ENCODE measurements at places on chromosomes 5 and 9.

DNA sequence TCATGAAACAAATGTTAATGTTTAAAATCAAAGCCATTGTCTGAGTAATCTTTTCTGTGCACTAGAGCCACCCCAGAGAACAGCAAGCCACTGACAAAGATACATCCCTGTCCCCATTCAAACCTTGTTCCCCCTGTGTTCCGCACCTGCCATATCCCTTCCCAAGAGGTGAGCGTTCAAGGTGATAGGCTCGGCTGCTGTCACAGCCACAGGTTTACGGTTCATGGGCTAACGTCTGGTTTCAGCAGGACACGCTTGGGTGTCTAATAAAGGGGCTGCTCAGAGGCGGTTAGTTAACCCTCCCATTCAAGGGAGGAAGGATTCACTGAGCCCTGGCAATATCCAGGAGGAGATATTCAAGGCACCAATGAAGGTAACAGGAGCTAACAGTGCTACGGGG is 24.5 kb upstream of the LAMC3 start:
- DNase-seq: no peak

DNA sequence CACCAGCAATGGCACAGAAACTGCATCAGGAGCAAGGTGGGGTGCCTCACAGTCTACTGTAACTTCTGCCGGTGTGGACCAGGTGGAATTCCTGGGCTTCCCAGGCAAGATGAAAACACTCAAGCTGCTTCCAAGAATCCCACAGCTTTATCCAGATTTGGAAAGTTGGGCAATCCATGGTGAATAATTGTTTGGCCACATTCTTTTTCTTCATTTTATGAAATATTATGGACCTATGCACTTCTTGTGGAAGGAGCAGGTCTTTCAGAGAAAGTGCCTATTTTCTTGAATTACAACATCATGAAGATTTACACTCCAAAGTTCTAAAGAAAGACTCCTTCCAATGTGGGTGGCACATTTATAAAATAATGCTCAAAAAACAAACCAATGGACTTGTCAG is 503.6 kb downstream of the SEMA5A start:
- no peak for DNase-seq

DNA sequence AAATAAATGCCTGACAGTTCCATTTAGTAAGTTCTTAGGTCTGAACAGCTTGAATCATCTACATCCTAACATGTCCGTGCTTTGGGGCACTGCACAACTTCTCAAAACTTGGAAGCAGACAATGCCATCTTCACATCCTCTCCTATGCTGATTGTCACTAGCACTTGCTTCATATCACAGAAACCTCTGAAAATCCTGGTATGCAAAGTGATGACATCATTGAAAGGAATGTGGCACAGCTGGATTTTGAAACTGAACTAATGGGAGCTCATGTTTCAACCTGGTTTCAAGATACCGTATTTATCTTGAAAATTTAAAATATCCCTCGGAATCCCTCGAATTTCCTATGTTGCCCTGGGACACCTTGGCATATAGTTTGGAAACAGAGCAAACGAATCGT is 490.2 kb upstream of the DAP start:
- no peak for DNase-seq

- no peak for DNase-seq
These were observed 295.7 kb downstream of the EDIL3 start for GRCh38 chr5:84088996-84089395.

GRCh38 chr5:81086881-81087281 is 126.7 kb downstream of the RASGRF2 start:
- DNase-seq: no peak

- no peak for DNase-seq
These were observed 53.5 kb upstream of the IL7R start for GRCh38 chr5:35803191-35803651.

- no peak for DNase-seq
These were observed 283.9 kb upstream of the ADAMTSL1 start for GRCh38 chr9:18189871-18190670.

DNA sequence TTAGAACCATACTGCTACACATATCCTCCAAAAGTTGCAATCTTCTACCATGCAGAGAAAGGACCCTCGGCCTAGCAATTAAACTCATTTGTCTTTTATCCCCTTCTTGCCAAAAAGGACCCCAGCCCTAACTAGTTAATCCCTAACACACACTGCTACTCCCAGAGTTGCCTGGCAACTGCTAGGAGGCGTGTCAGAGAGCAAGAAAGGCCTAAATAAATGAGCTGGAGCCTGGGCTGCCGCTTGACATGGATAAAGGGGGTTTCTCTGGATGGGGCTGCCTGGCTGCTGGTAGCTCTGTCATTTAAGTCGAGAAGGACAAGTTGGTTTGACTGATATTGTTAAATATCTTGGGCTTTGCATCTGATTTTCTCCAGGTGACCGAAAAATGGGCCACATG is 194.8 kb downstream of the CRB2 start:
- no peak for DNase-seq

Data from cerebellar nuclear complex (tissue), 1 donor.